ENCODE measurements at places on chromosomes 2 and 18.
A peak's percentile ranks its signal among the peaks of the same experiment; 100 is the strongest.

DNA sequence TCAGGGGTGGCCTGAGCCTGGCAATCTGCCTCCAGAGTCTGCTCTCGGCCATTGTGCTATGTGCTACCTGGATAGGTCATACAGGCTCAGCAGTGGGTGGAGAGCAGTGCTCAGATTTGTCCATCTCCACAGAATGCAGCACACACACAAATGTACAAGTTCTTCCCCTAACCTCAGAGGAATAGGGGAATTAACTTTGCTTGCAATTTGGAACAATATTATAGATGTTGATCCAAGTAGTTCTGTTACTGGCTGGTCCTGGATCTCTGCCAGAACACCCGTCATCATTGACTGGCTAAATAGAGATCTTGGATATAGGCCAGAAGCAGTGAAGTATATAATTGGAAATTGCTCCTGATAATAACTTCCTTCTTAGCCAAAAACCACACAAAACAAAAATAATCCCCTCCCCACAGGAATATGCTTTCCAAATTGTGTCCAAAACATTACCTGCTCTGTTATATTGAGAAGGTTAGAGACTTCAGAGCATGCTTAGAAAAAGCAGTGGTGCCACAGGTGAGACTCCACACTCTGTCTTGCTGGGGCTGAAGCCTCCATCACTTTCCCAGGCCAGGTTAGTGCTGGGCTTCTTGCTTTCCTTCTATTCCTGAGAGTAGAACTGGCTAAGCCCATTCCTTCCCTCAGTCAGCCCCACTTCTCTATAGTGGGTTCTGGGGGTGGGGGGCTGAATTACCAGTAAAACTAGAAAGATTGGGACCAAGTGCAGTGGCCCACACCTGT lies 38.8 kb downstream of the NCAPH start:
- DNase-seq: no peak

- no peak for DNase-seq
These were observed 818.1 kb upstream of the SOX11 start for GRCh38 chr2:4873876-4874593.

DNA sequence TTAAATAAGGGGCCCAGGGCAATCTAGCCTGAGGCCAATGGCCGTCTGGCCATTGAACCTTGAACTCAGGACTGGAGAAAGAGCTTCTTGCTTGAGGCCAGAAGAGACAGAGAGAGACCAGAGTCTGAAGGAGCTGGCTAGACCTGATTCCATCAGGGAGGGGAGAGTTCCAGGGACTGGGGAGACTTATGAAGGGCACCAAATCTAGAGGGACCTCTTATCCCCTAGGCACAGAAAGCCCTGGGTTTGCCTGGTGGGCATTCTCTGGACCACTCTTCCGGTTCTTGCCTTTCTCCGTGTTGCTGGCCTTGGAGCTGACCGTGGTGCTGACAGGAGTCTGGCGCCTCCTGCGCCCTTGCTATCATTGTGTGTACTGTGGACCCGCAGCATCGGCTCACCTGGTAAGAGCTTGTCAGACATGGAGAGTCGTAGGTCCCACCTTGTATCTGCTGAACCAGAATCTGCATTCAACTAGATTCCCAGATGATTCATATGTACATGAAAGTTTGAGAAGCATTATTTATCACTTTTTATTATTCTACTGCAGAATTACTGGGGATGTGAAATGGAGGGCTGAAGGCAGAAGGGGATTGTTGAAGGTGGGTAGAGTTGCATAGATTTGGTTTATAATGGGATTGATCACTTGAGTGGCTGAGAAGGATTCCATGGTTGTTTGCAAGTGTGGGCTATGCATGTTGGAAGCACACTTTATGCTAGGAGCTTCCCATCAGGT lies 4.3 kb upstream of the TRPM8 start:
- DNase-seq: no peak

DNA sequence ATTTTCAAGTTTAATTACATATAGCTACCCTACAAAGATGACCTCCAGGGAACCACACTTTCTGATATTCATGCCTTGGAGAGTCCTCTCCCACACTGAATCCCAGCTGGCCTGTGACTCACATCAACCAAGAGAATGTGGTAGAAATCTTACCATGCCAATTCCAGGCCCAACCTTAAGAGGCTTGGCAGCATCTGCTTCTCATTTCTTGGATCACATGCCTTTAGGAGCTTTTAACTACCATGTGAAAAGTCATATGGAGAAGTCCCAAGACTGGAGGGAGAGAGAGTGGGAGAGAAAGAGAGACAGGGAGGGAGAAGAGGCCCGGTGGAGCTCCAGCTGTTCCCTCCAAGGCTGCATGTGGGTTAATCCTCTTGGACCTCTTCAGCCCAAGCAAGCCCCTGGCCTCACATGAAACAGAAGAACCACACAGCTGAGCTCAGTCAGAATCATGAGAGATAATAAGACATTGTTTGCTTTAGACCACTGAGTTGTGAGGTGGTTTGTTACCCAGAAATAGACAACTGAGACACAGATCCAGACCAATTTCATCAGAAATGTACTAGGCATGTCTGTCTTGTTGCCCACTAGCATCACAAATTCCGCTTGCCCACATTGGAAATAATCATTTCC lies 190.7 kb downstream of the MTCL1 start:
- peak; percentile 47 for DNase-seq

GRCh38 chr2:42881732-42882131 lies 89.3 kb upstream of the HAAO start:
- no peak for DNase-seq

DNA sequence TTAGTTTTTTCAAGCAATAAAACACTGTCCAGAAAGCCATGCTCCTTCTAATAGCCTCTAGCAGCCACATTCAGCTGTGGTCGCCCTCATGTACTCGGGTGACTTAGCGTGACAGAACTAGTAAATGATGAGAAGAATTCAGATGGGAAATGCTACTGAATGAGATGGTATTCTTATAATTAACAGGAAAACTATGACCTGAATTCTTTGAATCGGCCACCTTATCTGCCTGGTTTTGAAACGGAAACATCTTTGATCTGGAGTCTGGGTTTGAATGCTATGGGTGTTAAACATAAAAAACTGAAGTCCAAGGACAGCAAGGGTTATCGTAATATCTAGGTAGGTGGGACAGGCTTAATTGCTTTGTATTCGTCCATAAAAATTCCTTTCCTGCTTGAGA lies 138.8 kb upstream of the DNMT3A start:
- DNase-seq: no peak

DNA sequence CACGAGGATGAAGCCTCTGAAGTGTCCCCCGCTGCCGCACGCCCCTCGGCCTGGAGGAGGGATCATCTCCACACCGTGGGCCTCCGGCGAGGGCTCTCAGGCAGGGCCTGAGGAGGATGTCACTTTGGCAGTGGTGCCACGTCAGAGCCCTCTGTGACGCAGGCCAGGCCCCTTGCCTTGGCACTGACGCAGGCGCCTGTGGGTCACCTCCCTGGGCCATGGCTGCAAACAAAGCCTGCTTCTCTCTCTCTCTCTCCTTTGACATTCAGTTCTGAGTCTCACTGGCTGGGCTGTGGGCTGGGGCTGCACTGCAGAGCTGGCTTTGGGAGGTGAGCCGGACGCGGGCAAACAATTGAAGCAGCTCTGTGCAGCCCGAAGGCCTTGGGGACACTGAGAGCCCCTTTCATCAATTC lies 273.7 kb downstream of the TWIST2 start:
- DNase-seq: no peak

GRCh38 chr2:29129586-29130281 lies 14.5 kb downstream of the CLIP4 start:
- DNase-seq: no peak

DNA sequence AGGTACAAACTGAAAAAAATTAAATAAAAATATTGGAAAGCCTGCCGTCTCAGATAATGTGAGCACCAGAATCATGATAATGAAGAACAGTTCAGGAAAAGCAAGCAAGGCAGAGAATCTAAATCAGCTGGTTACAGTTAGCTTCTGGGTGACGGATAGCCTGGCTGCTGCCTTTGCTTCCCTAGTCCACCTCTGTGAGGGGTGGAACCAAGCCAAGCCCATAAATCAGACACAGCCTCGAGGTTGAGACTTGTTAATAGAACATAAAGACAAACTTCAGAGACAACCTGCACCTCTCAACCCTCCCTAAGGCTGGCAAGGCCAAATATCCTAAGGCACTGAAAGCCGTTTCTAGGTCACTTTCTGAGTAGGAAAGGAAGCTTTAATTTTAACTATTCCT lies 334.7 kb upstream of the SLC39A10 start:
- DNase-seq: no peak

DNA sequence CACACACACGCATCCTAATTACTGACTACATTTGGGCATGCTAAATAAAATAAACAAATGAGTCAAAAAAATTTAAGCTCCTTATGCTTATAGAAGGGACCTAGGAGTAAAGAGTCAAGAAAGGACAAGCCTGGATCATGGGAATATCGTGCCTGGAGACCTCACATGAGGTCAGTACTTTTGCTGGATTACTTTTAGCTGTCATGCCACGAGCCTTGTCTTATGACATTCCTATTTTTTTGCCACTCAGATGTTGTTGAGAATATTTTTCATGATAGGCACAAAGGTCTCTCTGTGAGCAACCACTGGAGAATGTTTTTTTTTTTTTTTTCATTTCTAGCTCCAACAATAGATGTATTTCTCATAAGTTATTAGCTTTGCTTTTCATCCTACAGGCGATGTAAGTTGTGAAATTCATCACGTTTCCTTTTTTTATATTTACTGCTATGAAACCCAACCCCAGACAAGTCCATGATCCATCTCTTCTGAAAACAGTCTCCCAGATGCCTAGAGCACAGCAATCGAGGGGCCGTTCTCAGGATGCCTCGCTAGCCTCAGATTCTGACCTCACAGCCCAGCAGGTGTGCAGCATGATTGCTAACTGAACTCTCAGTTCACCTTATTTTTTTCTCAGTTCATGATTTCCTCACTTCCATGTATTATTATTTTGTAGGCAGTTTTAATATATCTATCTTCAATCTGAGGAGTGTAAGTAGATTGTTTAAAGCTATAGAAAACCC lies 464.5 kb downstream of the IRS1 start:
- peak; percentile 9 for DNase-seq

GRCh38 chr18:73653251-73653650 lies 494.4 kb downstream of the FBXO15 start:
- DNase-seq: no peak

GRCh38 chr2:100286318-100286717 lies 36.0 kb downstream of the LONRF2 start:
- no peak for DNase-seq

GRCh38 chr2:138321458-138321857 lies 180.1 kb upstream of the SPOPL start:
- no peak for DNase-seq

- DNase-seq: no peak
These were observed 502.0 kb downstream of the SLC4A3 start for GRCh38 chr2:220129391-220129790.

Measured in hepatic stellate cell (primary cell).